Stimulated activated CD4-positive, alpha-beta T cell treated with anti-CD3 and anti-CD28 coated beads, Interleukin-15, amount 100 ng/mL, for 48 hours (primary cell): ENCODE measurements at places on chromosomes 2 and 18.

- no peak for DNase-seq
Measured at GRCh38 chr18:48955830-48956261, 5.1 kb upstream of the SMAD7 start.

- DNase-seq, result no peak
Measured at GRCh38 chr18:44700652-44701051, 20.0 kb downstream of the SETBP1 start.

DNA sequence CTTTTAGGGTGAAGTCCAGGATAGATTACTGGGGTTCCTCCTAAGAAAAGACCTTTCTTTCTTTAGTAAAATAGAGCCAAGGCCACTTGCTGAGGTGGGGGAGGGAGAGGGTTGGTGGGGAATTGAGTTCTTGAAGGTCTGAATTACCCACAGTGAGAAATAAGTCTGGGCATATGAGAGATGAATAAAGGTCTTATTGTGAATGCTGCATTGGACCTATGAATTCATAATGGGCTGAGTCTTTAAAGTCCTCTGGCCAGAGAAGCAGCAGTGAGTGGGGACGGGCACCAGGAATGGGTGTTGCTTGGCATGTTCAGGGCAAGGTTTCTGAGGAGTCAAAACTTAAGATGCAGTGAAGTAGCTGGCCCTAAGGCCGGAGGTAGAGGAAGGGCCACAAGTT lies 10.5 kb downstream of the MAPRE3 start:
- no peak for DNase-seq

GRCh38 chr2:197868206-197868605 lies 63.8 kb downstream of the PLCL1 start:
- no peak for DNase-seq

DNA sequence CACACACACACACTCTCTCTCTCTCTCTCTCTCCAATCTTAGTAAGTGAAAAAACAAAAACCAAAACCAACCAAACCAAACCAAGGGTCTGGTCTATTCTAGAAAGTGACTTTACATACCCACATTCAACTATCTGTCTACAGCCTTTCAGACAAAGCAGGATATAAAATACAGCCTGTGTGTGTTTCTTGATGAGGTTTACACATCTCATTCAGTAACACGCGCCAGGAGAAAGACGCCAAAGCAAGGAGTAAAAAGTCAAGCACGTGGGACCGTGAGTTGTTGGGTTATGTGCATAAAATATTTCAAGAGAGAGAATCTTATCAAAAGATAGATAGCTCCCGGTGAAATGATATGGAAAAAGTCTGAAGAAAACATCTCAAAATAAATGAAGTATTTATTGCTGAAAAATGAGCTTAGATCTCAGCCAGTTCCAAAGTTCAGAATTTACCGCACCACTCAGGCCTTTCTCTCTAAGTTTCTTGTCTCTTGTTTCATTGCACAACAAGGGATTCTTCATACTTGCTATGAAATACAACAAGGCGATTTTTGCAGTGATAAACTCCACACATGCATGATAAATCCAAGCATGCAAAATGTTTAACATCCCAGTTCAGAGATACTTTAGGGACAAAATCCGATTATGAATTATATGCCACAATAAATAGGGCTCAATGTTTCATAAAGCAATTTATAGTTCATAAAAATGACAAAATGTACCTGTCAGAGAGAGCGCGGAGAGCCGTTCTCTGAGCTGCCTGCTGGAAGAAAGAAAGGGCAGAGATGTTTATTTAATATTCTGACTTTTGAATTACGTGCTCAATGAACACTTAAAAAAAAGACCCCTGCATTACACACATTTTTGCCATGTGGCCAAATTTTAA lies 159.3 kb upstream of the REV1 start:
- no peak for DNase-seq

DNA sequence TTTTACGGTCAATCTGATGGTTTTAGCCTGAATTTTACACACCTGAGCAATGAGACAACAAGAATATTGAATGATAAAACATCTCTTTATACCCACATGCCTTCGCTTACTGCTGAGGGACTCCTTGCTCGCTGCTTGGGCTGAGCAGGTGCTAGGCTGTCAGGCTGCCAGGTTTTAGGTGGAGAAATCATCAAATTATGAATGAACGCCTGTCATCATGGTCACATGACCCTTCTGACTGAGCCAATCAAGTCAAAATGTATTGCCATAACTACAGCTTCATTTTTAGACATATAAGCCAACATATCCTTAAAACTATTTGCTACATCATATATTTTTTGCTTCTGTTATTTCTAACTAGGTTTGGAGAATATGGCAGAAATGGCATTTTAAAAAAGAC lies 274.0 kb downstream of the LNPK start:
- no peak for DNase-seq

DNA sequence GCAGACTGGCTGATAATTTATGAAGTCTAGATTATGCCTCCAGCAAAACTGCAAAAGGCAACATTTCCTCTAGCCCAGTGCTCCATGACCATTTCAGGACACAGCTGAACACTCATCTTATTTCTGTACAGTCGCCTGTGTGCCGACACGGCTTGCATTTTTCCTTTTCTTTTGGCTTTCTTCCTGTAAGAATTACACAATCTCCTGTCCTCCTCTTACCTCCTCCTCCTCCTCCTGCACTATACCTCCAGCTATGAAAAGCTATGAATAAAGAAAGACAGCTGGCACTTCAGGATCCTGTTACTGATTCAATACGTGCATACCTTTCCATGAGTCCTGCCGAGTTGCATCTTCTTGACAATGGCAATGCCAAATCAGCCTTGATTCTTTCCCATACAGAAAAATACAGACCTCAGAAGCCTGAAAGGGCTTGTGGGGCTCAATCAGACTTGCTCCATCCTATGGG lies 32.2 kb upstream of the TRIB2 start:
- DNase-seq, result no peak

- no peak for DNase-seq
Measured at GRCh38 chr18:45463451-45463850, 151.8 kb upstream of the SLC14A2 start.

- no peak for DNase-seq
Measured at GRCh38 chr2:127620866-127621265, 25.1 kb upstream of the GPR17 start.

DNA sequence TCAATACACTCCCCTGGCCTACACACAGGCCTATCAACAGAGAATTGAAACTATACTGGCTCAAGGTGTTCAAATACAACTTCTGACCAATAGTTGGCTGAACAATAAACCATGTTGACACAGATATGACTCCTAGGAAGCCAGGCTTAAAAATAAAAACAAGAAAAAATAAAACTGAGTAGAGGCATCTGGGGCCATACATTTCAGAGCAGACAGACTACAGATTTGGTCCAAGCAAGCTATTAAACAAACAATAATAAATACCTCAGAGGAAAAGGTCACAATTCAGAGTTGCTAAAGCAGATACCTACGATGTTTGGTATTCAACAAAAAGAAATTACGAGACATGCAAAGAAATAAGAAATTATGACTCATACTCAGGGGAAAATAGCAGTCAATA lies 132.8 kb upstream of the ACVR2A start:
- no peak for DNase-seq

DNA sequence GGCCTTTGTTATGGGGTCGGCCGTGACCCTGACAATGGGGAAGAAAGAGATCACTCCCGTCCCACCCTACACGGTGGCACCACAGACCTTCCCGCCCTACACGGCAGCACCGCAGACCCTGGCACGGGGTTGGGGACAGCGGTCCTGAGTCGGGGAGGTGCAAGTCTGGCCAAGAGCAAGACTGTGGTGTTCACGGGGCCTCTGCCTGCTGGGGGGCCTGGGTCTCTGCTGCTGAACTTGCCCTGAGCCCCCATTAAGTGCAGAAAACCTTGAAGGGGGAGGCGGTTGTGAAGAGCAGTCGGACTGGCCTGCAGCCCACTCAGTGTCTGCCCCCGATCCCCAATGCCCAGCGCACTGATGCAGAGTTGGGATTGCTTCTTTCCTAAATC lies 75.9 kb downstream of the SLC66A2 start:
- no peak for DNase-seq

- no peak for DNase-seq
Measured at GRCh38 chr18:53755914-53756609, 468.4 kb downstream of the MBD2 start.

- no peak for DNase-seq
Measured at GRCh38 chr18:56559044-56559443, 79.3 kb downstream of the TXNL1 start.

GRCh38 chr2:191922736-191923651 lies 76.1 kb upstream of the CAVIN2 start:
- DNase-seq, result no peak

GRCh38 chr18:44912740-44913478 lies 232.2 kb downstream of the SETBP1 start:
- DNase-seq, result no peak

DNA sequence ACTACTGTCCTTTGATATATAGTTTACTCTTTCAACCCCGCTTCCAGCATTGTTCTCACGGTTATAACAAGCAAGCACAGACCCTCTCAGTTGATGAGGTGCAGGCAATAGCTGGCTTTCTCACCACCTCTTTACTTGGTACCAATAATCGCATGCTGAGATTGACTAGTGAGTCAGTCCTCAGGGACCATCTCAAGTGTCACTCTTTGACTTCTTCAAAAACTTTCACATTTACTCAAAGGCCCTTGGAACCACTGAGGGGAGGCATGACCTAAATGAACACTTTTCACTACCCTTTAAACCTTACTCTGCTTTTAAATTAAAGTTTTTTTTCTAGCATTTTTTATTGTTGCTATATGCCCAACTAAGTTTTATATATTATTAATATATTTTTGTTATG lies 101.8 kb downstream of the DAW1 start:
- no peak for DNase-seq

DNA sequence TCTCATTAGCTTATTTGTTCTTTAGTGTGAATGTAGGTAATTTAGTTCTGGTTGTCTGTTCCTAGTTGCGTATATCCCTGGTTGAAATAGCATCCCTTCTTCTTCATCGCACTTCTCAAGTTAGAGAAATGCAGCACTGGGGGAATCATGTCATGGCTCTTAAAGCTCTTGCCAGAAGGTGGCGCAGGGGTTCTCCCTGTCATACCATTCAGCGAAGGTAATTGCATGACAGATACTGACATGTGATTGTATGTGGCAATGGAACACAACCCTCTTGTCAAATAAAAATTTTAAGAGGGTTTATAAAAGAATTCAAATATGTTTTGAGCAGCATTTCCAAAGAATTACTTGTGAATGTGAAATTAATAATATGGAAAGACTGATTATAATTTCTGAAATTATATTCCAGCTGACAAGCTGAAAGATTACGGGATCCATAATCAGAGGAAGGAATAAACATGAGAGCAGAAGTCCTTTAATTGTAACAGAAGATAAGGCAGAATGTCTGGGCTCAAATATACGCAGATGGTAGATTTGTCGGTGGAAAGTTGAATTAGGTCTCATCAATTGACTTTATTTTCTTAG lies 411.7 kb downstream of the DSEL start:
- peak; percentile 11 for DNase-seq

DNA sequence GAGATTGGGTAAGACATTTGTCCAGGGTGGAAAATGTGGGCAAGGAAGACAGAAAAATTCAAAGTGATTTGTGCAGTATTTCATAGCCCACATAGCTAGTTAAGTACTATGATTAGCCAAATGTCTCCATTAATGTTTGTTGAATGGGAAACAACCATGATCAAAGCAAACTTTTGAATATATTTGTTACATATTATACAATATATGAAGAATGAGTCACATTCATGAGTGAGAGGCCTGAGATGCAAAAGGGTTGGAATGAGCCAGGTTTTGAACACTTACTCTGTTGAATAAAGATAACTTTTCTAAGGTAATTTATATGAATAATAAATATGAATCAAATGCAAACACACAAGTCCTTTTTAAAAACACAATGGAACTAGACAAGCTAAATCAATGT lies 984.5 kb upstream of the CDH2 start:
- DNase-seq, result no peak

DNA sequence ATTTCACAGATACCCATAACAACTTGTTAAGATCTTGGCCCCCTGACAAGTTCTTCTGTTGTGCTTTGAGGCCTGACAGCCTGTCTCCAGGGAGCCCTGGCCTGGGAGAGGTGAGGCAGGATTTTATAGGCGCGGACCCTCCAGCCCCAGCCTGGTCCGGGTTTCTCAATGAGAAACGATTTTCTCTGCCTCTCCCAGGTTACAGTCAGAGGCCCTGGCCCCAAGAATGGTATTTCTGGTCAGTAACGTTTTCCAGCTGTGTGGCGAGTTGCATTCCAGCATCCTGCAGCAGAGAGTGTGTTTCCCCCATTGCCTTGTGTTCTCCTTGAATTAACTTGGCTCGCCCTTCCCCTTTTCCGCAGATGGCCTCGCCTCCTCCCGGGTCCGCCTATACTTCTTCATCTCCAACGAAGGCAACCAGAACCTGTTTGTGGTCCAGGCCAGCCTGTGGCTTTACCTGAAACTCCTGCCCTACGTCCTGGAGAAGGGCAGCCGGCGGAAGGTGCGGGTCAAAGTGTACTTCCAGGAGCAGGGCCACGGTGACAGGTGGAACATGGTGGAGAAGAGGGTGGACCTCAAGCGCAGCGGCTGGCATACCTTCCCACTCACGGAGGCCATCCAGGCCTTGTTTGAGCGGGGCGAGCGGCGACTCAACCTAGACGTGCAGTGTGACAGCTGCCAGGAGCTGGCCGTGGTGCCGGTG lies 3.0 kb downstream of the INHBB start:
- no peak for DNase-seq

DNA sequence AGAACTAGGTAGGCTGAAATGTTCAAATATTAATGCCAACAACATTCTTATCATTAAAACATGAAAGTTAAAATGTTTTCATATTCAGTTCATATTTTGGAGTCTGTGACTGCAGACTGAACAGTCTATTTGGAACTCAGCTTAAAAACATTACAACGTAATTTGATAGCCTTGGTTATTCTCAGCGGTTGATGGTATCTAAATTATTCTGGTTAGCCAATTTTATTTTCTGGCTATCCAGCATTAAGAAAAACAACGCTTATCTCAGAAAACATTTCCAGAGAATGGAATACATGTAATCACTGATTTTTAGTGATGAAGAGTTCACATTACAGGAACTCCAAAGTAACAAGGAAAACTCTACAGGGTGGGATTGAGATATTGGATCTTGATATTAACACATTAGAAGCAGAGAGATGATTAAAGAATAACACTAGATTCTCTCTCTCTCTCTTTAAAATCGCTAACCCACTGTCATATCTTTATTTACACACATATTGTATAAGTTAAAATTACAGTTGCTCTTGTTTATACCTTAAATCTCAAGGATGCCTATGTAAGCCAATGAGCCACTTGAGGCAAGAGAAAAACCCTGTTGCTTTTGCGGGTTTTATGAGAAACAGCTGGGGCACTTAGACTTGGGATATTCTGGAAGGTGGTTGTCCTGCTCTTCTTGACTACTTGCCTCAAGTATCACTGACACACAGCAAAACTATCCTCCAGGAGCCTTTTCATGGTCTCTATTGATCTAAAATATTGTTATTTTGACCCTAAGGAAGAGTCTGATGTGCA lies 84.9 kb downstream of the ICOS start:
- DNase-seq, result no peak

GRCh38 chr2:209368406-209368805 lies 55.4 kb upstream of the MAP2 start:
- DNase-seq, result no peak
